ENCODE measurements at places on chromosomes 7 and 10.
A peak's percentile ranks its signal among the peaks of the same experiment; 100 is the strongest.

GRCh38 chr10:132397036-132397541 is at the start of gene PWWP2B:
Gene PWWP2B, plus strand, starts transcription at chr10:132397200. Its CDS starts 27 bp downstream, at chr10:132397227.
- DNase-seq = peak; percentile 53

- no peak for DNase-seq
These were observed 71.7 kb downstream of the LYZL2 start for GRCh38 chr10:30557884-30558283.

- no peak for DNase-seq
These were observed 68.5 kb downstream of the SLC25A13 start for GRCh38 chr7:96253441-96253840.

DNA sequence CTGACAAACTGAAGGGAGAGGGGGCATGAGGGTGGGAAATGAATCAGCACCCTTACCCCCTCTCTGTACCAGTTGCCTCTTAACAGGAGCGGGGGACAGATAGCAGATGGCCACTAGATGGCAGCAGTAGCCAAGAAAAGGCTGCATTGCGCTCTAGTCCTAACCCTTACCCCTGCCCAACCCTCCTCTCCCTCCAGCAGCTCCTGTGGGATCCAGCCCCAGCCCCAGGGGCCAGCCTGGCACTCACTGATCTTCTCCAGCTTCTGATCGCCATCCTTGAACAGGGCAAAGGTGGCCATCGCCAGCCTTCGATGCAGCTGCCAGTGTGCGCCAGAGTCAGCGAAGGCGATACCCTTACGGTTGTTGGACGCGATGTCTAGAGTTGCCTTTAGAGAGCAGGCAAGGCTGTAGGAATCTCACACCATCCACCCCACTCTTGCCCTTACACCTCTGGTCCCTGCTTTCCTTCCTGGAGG is 2.2 kb downstream of the CYP17A1 start:
- DNase-seq = peak; percentile 81

GRCh38 chr7:151276666-151277590 is 28.4 kb upstream of the SMARCD3 start:
- peak; percentile 68 for DNase-seq

- DNase-seq = no peak
These were observed 94.2 kb downstream of the INSYN2A start for GRCh38 chr10:127102176-127102575.

DNA sequence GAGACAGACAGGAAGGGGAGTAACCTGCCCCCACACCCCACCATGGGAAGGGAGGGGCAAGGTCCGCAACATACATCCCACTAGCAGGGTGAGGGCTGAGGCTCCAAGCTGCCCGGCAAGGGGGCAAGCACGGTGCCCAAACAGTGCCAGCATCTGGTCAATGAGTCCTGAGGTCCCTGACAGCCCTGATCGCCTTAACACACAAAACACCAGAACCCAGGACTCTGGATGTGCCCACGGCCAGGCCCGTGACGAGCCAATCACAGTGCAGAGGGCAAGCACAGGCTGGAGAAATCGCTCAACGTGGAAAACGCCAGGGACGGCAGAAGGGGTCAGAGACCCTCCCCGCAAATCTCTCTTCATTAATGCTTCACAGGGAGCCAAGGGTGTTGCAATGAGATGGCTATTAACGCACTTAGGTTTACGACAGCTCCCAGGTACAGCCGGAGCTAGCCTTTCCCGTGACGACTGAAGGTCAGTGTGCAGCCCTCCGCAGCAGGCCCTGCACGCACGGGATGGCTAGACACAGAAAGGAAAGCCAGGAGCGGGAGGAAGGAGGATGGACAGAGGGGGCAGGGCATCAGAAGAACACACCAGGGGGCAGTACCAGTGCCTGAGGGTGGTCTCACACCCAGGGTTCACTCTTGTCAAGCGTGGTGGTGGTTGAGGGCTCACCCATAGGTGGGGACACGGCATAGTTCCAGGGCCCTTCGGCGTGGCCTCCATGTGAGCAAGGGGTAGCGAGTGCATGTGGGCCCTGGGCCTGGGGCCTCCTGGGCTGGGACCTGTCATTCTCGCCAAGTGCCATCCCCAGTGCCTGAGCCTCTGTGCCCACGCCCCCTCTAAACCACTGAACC is 220.5 kb downstream of the MAD1L1 start:
- no peak for DNase-seq

- no peak for DNase-seq
These were observed 726.8 kb downstream of the PARD3 start for GRCh38 chr10:34088208-34088794.

- DNase-seq = no peak
These were observed 8.7 kb upstream of the TCAF1 start for GRCh38 chr7:143910473-143911248.

- peak; percentile 92 for DNase-seq
These were observed 31.6 kb downstream of the IKZF1 start for GRCh38 chr7:50335795-50336754.

- DNase-seq = no peak
These were observed 79.3 kb downstream of the CNOT4 start for GRCh38 chr7:135430626-135431025.

GRCh38 chr7:138238734-138239659 is 162.7 kb downstream of the AKR1D1 start:
- no peak for DNase-seq

DNA sequence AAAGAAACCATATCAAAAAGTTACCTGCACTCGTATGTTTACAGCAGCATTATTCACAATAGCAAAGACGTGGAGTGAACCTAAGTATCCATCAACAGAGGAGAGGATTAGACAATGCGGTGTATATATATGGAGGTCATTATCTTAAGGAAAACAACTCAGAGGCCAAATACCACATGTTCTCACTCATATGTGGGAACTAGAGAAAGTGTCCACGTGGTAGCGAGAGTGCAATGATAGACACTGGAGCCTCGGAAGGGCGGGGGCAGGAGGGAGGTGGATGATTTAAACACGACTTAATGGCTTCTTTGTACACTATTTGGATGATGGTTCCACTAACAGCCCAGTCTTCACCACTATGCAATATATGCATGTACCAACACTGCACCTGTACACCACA is 40.1 kb upstream of the RNF32 start:
- no peak for DNase-seq

DNA sequence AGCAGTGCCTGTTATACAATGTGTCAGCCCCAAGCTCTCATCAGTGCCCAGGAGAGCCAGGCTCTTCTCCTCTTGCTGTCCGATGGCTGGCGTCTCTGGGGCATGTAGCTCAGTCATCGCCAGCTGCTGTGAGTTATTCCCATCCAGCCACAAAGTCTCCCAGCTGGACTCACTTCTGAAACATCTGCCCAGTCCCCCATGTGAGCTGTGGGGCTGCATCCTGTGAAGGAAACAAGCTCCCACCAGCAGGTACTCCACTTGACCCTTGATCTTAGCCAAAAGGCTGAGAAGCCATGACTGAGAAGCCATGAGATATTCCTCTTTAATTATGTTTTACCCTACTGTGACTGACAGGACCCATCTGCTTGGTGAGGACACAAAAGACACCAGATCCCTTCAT is 212.7 kb upstream of the IGFBP3 start:
- DNase-seq = no peak

- no peak for DNase-seq
These were observed 179.8 kb downstream of the DYNC1I1 start for GRCh38 chr7:95951997-95952795.

- DNase-seq = no peak
These were observed 647.7 kb downstream of the GRM8 start for GRCh38 chr7:126605056-126605455.

- no peak for DNase-seq
These were observed 72.9 kb upstream of the KIAA1217 start for GRCh38 chr10:24136070-24136469.

- DNase-seq = no peak
These were observed 129.8 kb downstream of the SEC23IP start for GRCh38 chr10:120022357-120022756.

GRCh38 chr10:119360181-119360921 is 153.0 kb downstream of the GRK5 start:
- peak; percentile 10 for DNase-seq

GRCh38 chr7:79165225-79165624 is 288.2 kb downstream of the MAGI2 start:
- no peak for DNase-seq

- no peak for DNase-seq
These were observed 82.3 kb upstream of the GPR26 start for GRCh38 chr10:123583639-123584418.

GRCh38 chr7:45456747-45457524 is 117.2 kb upstream of the ADCY1 start:
- no peak for DNase-seq

DNA sequence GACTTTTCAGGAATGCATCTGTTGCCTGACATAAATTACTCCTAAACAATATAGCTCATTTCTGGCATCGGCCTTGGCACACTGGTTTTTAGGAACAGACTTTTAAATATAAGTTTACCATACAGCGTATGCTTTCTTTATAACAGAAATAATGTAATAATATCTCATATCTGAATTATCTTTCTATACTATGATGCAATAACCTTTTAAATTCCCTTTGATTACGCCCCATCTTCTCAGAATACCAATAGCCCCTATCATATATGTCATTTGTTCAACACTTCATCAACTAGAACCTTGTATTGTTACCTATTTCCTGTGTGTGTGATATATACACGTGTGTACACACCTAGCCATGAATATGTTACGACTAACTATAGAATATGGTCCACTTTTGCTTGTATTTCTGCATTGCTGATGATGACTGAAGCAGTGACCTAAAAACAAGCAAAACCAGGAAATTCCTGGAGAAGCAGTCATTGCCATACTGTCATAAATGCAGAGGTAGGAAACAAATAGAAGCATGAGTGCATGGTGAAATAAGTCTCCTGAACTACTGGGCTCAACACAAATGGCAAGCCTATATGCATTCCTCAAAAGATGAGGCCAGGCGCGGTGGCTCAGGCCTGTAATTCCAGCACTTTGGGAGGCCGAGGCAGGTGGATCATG is 618.4 kb upstream of the NRP1 start:
- no peak for DNase-seq

DNA sequence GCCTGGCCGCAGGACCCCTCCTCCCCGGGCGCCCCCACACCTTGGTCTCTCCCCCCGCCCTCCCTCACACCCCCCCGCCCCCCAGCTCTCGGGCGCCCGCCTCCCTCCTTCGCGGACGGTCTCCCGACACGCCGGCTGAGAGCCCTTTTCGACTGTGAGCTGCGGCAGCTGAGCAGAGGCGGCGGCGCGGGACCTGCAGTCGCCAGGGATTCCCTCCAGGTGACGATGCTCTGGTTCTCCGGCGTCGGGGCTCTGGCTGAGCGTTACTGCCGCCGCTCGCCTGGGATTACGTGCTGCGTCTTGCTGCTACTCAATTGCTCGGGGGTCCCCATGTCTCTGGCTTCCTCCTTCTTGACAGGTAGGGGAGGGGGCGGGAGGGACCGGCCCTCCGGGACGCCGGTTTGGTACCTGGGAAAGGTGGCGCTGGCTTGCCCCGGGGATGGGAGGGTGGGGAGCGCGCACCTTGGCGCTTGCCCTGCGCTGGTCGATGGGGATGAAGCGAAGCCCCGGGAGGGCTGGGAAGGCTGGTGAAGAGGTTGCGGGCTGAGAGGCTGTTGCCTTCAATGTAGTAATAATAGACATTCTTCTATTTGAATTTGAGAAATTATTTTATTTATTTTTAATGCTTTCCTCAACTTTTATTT is at the start of gene BMPER:
Gene BMPER, plus strand, starts transcription at position 151 of the 644 bp plus-strand sequence. Its CDS starts 75 bp downstream, at position 226.
- DNase-seq = no peak

GRCh38 chr7:45160417-45160881 is 2.9 kb downstream of the RAMP3 start:
- no peak for DNase-seq

DNA sequence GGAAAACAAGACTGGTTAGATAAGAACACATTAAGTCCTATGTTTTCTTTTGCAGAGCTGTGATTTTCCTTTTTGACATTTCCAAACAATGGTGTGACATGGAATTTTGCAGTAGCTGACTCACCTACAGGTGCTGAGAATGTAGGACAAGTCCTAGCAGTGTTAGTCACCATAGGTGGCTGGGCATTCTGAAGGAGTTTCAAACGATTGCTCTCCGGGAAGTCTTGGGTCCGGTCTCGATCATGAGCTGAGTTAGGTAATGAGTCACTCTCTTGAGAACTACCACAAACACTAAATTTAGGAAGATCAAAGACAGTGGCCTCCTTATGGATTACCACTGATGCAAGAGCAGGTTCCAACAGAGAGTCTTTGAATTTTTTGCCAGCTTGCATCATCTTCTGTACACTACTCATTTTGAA is 3.6 kb downstream of the FIGNL1 start:
- no peak for DNase-seq

GRCh38 chr10:117503244-117504205 is 39.0 kb upstream of the EMX2 start:
- DNase-seq = no peak

DNA sequence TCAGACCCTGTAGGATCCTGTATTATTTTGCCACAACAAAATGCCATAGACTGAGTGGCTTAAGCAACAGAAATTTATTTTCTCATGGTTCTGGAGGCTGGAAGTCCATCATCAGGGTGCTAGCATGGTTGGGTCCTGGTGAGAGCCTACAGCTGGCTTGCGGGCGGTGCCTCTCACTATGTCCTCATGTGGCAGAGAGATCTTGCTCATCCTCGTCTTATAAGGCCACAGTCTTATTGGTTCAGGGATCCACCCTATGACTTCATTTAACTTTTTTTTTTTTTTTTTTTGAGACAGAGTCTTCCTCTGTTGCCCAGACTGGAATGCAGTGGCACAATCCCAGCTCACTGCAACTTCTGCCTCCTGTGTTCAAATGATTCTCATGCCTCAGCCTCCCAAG is 90.9 kb downstream of the LSM5 start:
- DNase-seq = no peak

GRCh38 chr7:29793507-29793906 is 12.8 kb upstream of the WIPF3 start:
- no peak for DNase-seq

GRCh38 chr10:98378722-98379121 is 36.3 kb downstream of the PYROXD2 start:
- DNase-seq = no peak

DNA sequence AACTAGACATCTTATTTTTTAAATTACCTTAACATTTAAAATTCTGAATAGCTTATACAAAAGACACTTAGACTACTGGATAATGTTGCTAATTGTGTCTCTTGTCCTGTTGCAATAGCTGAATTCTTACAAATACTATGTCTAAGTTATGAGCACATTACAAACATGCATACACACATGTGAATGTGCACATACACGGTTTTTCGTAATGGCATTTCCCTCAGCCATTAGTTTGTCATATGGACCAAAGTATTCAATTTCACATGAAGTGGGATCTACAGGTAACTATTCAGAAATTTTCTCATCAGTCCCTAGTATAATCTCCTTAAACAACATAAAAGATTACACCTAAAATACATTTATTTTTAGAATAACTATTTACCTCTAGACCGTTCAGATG is 178.6 kb upstream of the BET1 start:
- no peak for DNase-seq

- DNase-seq = no peak
These were observed 10.3 kb upstream of the HSPB1 start for GRCh38 chr7:76292213-76292573.

DNA sequence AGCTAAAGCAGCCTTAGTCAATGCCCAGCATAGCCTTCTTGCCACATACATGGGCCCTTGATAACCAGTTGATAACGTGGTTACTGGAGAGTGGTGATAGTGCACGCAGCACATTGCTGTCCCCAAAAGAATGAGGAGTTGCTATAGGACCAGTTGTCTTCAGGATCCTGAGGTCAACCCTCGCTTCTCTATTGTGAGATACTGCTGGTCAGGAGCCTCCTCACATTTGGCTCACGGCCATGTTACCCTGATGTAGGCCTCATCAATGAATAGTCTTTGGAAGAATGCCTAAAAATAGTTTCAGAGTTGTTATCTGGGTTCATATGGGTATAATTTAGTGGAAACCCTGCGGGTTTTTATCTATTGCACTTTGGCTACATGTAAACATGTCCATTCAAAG is 230.7 kb downstream of the VTI1A start:
- no peak for DNase-seq

- DNase-seq = no peak
These were observed 27.9 kb upstream of the LOXL4 start for GRCh38 chr10:98295907-98296306.

All from DND-41 (cell line).